Aorta (tissue), 5 donors: ENCODE measurements at places on chromosomes 2 and 18. TPM values are rescaled to one million over a fixed set of nuclear protein-coding genes. Genes with fewer than 3 reads are reported as not detected.

- no peaks in the 10 kb centered on the region for H3K4me1 ChIP-seq
- H3K4me3 ChIP-seq: no peak overlapping the region
- H3K27me3 ChIP-seq: no peaks in the 10 kb centered on the region
- no peak overlapping the region for H3K27ac ChIP-seq
- no peaks in the 10 kb centered on the region for H3K36me3 ChIP-seq
Measured at GRCh38 chr2:224613543-224614286, 28.6 kb upstream of the CUL3 start.

- no peak for DNase-seq
- H3K36me3 ChIP-seq: no peaks in the 10 kb centered on the region
- no peak overlapping the region for H3K4me3 ChIP-seq
- no peaks in the 10 kb centered on the region for H3K27me3 ChIP-seq
- H3K27ac ChIP-seq: no peak overlapping the region
- H3K4me1 ChIP-seq: no peaks in the 10 kb centered on the region
Measured at GRCh38 chr2:155308367-155309009, 610.0 kb downstream of the KCNJ3 start.

ALPG gene
- total RNA-seq: not detected

DNA sequence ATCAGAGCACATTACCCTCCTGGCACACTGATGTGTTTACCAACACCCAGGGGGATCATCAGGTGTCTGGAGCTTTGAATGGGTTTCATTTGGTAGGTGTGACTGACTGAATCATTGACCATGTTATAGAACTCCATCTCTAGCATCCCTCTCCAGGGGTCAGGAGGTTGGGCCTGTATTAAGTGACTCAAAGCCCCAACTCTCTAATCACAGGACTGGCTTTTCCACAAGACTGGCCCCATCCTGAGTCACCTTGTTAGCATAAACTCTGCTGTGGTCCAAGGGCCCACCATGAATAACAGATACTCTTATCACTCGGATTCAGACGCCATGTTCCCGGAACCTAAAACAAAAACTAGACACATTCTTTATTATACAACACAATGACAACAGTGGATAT, 125.9 kb upstream of the NDUFV2 start:
- DNase-seq: no peak
- no peak overlapping the region for H3K27ac ChIP-seq
- H3K36me3 ChIP-seq: no peaks in the 10 kb centered on the region
- H3K27me3 ChIP-seq: no peaks in the 10 kb centered on the region

- no peaks in the 10 kb centered on the region for H3K4me1 ChIP-seq
- H3K36me3 ChIP-seq: no peaks in the 10 kb centered on the region
- H3K4me3 ChIP-seq: no peak overlapping the region
- H3K27ac ChIP-seq: no peak overlapping the region
- no peak for DNase-seq
- no peaks in the 10 kb centered on the region for H3K27me3 ChIP-seq
Measured at GRCh38 chr2:240840435-240841060, 20.5 kb upstream of the KIF1A start.

CASP10 gene
- total RNA-seq: 26.1 TPM

DNA sequence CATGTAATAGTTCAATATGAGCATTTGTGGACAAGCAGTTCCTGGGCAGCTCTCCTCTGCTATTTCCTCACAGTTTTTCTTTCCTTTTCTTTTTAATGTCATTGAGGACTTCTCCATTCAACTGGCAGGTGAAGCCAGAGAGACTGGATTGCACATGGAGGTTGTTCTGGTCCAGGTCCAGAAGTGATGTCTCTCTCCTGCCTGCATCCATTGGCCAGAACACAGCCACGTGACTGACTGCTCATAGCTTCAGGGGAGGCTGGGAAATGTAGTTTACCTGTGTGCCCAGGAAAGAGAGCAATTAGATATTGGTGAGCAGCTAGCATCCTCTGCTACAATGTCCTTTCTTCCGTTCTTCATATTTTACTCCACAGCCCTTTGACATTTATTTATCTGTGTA, 20.2 kb upstream of the ADAM23 start:
- no peak overlapping the region for H3K4me3 ChIP-seq
- H3K27me3 ChIP-seq: no peaks in the 10 kb centered on the region
- H3K27ac ChIP-seq: no peak overlapping the region
- no peaks in the 10 kb centered on the region for H3K36me3 ChIP-seq
- H3K4me1 ChIP-seq: peaks cover 2% of the 10 kb centered on the region

DNA sequence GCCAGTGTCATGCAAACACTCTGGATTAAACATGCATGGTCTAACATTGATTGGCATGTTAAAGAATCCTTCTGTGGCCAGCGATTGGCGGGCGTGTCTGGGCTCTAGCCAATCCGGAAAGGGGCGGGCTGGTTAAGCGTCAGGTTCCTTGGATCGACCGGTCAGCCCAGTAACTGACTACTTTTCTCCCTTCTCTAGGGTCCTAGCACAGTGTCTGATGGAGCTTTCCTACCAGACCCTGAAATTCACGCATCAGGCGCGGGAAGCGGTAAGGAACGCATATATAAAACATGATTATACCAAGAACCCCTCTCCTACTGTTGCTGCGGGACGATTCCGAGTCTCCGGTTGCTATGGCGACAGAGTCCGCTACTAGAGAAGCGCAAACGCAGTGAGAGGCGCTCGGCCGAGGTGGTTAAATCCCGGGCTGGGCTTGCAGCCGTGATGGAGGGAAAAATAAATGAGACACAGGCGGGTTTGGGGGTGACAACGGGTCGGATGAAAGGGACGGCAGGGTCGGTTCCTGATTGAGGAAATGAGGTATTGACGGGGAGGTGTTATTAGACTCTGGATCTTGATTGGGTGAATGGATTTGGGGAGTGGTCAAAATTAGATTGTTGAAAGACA, 29.4 kb downstream of the KATNAL2 start:
- DNase-seq: peak; percentile 92
- no peaks in the 10 kb centered on the region for H3K36me3 ChIP-seq

- no peak overlapping the region for H3K27ac ChIP-seq
- H3K4me1 ChIP-seq: no peaks in the 10 kb centered on the region
- H3K4me3 ChIP-seq: no peak overlapping the region
- H3K27me3 ChIP-seq: no peaks in the 10 kb centered on the region
Measured at GRCh38 chr2:190404487-190404886, 3.7 kb upstream of the MFSD6 start.

KCNG2 gene
- 1.1 TPM for total RNA-seq

DNA sequence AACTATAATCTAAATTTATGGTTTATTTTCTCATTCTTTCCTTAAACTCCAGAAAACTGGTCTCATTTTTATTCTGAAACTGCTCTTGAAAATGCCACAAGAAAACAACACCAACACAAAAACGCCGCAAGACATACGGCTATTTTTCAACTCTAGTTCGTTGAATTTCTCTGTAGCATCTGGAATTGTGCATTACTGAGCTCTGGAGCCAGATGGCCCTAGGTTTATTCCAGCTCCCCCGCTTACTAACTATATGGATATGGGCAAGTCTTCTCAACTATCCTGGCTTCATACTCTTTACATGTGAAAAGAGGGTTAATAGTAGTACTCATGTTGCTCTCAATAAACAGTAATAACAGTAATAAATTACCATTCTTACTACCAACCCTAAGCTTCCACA, 19.9 kb downstream of the FAM98A start:
- no peak overlapping the region for H3K27ac ChIP-seq
- no peak for DNase-seq
- no peaks in the 10 kb centered on the region for H3K36me3 ChIP-seq
- no peak overlapping the region for H3K4me3 ChIP-seq

SIX2 gene
- total RNA-seq: 1.7 TPM

- no peaks in the 10 kb centered on the region for H3K36me3 ChIP-seq
- no peaks in the 10 kb centered on the region for H3K27me3 ChIP-seq
- no peak overlapping the region for H3K27ac ChIP-seq
- DNase-seq: no peak
- no peak overlapping the region for H3K4me3 ChIP-seq
Measured at GRCh38 chr18:70422391-70422965, 133.6 kb downstream of the SOCS6 start.

DNA sequence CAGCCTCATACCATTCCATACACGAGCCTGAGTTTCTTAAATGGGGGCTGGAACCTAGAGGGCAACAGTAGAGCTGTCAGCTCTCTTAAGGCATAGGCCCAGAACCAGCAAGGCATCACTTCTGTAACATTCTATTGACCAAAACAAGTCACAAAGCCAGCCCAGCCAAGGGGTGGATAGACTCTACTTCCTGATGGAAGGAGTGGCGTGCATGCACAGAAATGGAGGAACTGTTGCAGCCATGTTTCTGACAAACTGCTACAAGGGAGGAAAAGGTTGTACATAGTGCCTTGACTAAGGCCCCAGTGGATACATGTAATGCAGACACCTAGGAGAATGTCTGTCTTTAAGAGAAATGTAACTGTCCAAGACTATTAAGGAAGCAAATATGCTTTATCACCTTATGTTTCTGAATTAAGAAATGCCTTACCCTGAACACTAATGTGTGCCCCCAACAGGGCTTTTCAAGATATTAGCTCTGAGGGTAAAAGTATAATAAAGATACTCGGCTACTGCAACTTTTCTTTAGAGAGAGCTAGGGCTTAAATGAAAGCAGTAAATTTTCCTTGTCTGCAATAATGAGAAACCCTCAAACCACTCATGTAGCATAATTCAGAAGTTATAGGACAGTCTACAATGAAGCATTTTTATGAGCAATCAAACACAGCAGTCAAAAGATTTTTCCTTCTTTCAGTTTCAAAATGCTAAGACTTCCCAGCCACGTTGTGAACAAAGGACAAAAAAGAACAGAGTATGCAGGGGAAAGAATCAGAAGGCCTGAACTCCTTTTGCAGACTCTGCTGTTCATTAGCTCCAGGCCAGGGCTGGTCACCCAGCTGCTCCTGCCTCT, 35.1 kb upstream of the CDC42EP3 start:
- H3K27me3 ChIP-seq: no peaks in the 10 kb centered on the region
- no peaks in the 10 kb centered on the region for H3K4me1 ChIP-seq
- DNase-seq: no peak
- H3K36me3 ChIP-seq: no peaks in the 10 kb centered on the region

DNA sequence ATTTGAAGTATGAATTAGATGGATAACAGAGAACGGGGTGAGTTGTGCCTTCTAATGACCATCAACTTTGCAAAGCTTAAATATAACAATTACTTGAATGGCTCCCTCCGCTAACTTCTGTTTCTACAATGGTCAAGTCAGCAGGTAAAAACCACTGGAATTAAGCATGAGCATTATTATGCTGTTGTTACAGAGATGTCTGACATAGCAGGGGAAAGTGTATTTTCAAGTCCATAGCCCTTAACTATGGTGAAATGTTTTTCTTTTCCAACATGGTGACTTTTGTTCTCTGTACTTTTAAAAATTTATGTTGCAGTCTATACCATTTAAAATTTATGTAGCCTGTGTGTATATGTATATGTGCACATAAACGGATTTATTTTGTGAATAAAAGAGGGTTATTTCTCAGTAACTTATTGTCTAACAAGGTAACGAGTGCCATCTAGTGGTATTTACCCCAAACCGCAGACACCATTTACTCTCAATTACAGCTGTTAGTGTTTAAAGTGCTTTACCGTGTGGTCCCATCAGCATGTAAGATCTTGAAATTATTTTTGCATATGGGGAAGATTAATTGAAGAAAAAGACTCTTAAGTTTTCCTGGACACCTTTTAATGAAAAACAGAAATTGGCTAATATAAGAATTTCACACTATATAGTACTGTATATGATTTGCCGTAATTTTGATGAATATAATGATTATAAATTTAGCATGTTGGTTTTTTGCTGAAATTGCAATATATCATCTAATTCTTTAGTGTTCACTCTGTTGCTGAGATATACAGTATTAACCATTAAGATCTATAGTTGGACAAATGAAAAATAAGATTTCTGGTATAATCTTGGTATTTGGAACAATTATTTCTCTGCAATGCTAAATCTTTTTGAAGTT, 78.2 kb downstream of the UBE2E3 start:
- H3K27me3 ChIP-seq: no peaks in the 10 kb centered on the region
- DNase-seq: no peak
- no peak overlapping the region for H3K27ac ChIP-seq
- H3K4me1 ChIP-seq: no peaks in the 10 kb centered on the region

DNA sequence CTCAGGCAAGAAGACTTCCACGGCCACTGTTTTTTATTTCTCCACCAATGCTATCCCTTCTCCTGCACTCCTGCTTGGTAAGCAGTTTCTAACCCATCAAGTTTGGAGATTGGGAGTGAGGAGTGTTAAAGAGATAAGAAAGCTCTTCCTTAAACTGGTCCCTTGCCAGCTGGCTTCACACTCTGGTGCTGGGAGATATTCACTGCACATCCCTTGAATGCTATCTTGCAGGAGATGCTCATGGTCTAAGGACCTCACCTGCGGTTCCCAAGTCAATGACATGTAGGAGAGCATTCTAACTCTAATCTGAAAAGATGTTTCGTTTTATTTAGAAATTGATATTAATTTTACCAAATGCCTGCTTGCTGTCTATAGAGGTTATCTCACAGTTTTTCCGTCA, 28.2 kb upstream of the CYRIA start:
- no peaks in the 10 kb centered on the region for H3K27me3 ChIP-seq
- no peaks in the 10 kb centered on the region for H3K4me1 ChIP-seq
- H3K36me3 ChIP-seq: no peaks in the 10 kb centered on the region
- no peak for DNase-seq
- H3K4me3 ChIP-seq: no peak overlapping the region
- no peak overlapping the region for H3K27ac ChIP-seq

DNA sequence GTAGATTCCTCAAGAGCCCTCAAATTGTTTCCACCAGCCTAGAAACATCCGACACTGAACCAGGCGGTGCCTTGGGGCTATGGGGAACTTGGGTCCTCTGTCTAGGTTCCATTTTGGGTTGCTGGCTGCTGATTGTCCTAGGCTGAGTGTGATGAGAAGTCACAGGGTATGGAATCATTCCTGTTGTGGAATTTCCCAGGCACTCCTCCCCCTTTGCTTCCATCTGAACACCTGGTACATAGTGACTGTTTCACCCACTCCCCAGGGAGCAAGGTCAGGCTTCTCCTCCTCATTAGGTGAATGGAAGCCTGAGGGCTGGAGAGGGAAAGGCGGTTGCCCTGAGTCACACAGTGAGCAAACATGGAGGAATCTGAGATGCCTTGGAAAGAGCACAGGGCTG, 4.5 kb downstream of the KIF3C start:
- H3K4me1 ChIP-seq: no peaks in the 10 kb centered on the region
- DNase-seq: no peak
- H3K27me3 ChIP-seq: no peaks in the 10 kb centered on the region
- H3K36me3 ChIP-seq: no peaks in the 10 kb centered on the region

DYNAP gene
- total RNA-seq: not detected

GRCh38 chr18:44679056-44679913, 1.4 kb upstream of the SETBP1 start:
- H3K27ac ChIP-seq: peak overlapping the region; percentile 99
- peak overlapping the region; percentile 98 for H3K4me3 ChIP-seq
- no peaks in the 10 kb centered on the region for H3K27me3 ChIP-seq
- peak; percentile 92 for DNase-seq

DNA sequence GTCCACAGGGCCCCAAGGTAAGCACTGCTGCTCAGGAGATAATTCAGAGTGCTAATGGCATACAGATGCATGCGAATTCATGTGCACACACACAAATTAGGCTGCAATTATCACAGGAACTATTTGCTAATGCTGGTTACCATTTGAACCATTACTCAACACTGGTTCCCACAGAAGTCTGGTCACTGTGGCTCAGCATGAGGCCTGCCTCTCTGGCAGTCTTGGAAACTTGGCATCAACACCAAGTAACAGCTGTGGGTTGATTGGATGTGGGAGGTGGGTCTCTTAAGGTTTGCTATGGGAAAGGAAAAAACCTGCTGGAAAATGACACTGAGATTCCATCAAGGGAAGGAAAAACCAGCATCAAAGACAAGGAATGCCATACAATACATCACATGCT, 105.0 kb downstream of the CELF4 start:
- no peaks in the 10 kb centered on the region for H3K36me3 ChIP-seq
- DNase-seq: no peak
- H3K4me1 ChIP-seq: no peaks in the 10 kb centered on the region
